ENCODE measurements at places on chromosomes 13 and 19.

GRCh38 chr19:44745341-44745831 is 3.1 kb upstream of the BCL3 start:
- no peak for DNase-seq

DNA sequence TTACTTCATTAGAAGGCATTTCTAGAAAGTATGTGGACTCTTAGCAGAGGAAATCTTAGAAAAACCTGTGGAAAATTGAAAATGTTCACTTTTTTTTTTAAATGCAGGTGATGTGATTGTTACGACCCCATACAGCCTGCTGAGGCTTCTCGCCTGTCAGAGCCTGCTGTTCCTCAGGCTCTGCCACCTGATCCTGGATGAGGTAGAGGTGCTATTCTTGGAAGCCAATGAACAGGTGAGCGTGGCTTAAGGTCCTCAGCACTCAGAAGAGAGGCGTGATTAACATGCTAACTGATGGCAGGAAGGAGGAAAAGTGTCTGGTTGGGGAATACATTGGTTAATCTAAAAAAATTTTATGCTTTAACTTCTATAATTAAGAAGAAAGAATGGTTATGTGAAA is 71.4 kb downstream of the SLC7A9 start:
- DNase-seq, result no peak

DNA sequence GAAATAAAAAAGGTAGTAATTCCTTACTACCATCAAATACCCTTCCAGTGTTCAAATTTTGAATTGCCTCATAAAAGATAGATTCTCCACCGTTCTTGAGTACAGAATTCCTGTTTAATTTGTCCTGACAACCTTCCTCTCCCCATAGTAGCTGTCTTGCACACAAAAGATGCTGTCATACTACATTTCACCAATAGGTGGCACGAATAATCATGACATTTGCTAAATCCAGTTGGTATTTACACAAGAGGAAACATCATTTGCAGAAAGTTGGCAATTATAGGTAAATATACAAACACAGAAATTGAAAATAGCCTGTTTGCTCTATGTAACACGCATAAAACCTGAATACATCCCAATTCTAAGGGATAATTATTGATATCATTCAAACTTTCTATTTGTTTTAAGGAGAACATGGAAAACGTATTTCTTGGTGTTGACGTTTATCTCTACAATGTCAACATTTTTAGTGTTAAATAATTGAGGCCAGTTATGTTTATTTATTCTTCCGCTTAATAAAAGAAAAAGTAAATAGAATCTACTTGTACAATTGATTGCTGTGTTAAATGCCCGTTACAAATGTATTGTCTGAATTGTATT is 58.3 kb upstream of the CLDN10 start:
- DNase-seq, result no peak

GRCh38 chr13:113948034-113948742 is 25.7 kb downstream of the C13orf46 start:
- DNase-seq, result no peak

GRCh38 chr13:97413694-97414093 is 20.3 kb upstream of the RAP2A start:
- no peak for DNase-seq
